Caco-2 (cell line): ENCODE measurements at places on chromosomes 2 and 18. TPM values are rescaled to one million over a fixed set of nuclear protein-coding genes. Genes with fewer than 3 reads are reported as not detected.

ICOS gene
- total RNA-seq = not detected in 2 replicates

CABLES1 gene
- total RNA-seq = 27.2 and 29.5 TPM in 2 replicates

GRCh38 chr2:39264733-39265132 lies 21.0 kb upstream of the CDKL4 start:
- DNase-seq = no peak
- no peak overlapping the region for H3K4me3 ChIP-seq
- H3K27me3 ChIP-seq = no peaks in the 10 kb centered on the region
- H3K4me1 ChIP-seq = no peaks in the 10 kb centered on the region

DNA sequence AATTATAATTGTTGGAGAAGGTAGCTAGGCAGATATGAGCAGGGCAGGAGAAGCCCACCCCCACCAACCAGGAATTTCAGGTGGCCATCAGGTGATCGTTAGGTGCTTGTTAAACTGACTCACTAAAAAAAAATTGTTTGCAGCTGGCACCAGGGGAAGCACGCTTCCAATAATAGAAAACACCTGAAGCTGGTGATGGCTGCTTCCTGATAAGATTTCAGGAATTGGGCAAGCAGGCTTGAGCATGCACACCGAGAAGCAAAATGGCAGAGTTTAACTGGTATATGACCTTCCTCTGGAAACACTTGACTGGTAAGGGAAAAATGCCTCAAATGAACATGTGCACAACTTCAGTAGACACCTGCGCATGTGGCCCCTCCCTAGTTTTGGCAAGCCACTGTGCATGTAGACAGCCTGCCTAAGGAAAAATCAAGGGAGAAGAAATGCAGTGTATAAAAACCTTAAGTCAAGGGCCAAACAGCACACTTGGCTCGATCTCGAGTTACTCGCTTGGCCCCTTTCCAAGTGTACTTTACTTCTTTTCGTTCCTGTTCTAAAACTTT lies 292.8 kb downstream of the CCDC85A start:
- H3K36me3 ChIP-seq = no peaks in the 10 kb centered on the region
- H3K27ac ChIP-seq = no peak overlapping the region
- no peak overlapping the region for H3K4me3 ChIP-seq
- no peaks in the 10 kb centered on the region; the same call in 1 of the 2 replicates for H3K27me3 ChIP-seq
- no peaks in the 10 kb centered on the region for H3K4me1 ChIP-seq
- DNase-seq = no peak

DNA sequence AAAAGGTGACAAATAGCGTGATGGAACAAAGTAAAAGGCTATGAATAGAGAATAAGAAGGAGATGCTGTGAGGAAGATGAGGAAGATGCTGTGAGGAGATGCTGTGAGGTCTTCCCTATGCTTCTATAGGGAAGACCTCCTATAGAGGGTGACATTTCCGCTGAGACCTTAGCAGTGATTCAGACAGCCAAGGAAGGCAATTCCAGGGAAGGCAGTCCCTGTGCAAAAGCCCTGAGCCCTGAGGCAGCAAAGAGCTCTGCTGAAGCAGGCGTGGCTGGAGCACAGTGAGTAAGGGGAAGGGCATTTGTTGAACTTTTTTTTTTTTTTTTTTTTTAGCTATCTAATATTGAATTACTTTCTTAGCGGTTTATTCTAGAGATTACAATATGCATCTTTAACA lies 142.7 kb upstream of the FOSL2 start:
- peak; percentile 83 for DNase-seq
- H3K36me3 ChIP-seq = no peaks in the 10 kb centered on the region; the same call in 1 of the 2 replicates
- no peak overlapping the region for H3K4me3 ChIP-seq
- H3K27ac ChIP-seq = peak overlapping the region; percentile 52

HOXD8 gene
- total RNA-seq = not detected in 2 replicates

RFTN2 gene
- total RNA-seq = 0.18 TPM in 1 of 2 replicates, not detected in the other

CYRIA gene
- total RNA-seq = 0.20 and 0.26 TPM in 2 replicates

- no peaks in the 10 kb centered on the region for H3K36me3 ChIP-seq
- H3K27me3 ChIP-seq = no peaks in the 10 kb centered on the region
- H3K27ac ChIP-seq = no peak overlapping the region
- 0 out of 2 replicates have a peak, but pooled peaks cover 3% of the 10 kb centered on the region for H3K4me1 ChIP-seq
- H3K4me3 ChIP-seq = no peak overlapping the region
- DNase-seq = no peak
These were observed 891.6 kb upstream of the CRIM1 start for GRCh38 chr2:35463805-35464596.

DNA sequence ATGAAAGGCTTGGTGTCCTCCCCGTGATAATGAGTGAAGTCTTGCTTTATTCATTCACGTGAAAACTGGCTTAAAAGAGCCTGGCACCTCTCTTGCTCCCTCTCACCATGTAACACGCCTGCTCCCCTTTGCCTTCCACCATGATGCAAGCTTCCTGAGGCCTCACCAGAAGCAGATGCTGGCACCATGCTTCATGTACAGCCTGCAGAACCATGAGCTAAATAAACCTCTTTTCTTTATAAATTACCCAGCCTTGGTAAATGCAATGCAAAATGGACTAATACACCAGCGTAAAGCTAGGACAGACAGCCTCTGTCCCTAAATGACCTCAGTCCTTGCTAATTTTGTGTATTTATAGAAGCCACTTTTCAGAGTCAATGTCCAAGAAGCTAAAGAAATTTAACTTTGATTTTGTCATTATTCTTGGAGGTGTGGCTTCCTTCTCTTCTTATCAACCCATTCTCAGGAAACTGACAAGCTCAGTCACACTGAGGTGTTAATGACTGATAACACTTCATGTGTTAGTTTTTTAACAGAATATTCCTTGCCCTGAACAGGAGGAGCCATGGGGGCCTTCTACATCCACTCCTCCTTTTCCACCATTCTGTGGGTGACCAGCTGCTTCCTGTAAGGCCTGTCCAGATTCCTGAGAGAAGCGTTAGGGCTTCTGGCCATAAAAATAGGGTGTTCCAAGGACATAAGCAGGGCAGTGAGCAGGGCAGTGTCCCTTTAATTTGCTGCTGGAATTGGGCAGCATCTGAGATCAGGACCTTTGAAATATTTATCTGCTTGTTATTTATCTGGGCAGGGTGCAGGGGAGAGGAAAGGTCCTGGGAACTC lies 38.0 kb upstream of the EPAS1 start:
- no peak overlapping the region for H3K27ac ChIP-seq
- H3K27me3 ChIP-seq = no peaks in the 10 kb centered on the region
- H3K4me3 ChIP-seq = no peak overlapping the region
- no peaks in the 10 kb centered on the region for H3K36me3 ChIP-seq
- no peak for DNase-seq

DNA sequence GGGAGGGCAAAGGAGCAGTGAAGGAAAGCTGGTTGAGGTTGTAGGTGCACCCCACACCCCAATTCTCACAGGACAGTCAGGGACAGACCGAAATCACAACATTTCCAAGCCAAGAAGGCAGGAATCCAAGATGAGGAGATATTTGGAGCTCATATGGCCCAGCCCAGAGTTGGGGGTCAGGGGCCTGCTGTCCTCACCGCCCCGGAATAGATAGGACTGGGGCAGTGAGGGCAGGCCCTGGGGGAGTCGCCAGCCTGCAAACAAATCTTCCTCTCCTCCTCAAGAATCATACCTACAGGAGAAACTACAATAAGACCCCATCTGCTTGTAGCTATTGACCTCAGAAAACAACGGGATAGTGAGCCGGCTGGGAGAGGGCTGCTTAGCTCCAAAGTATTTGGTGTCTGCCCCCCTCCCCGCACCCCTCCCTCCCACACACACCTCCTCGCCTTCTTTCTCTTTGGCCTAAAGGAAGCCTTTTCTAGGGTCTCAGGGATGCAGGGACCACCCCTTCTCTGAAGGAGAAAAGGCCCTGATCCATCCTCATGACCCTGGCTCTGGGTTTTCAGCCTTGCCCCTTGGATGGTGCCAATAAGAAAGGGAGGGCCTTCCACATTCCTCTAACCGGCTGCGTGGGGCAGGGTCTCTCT lies 3.8 kb downstream of the EN1 start:
- no peaks in the 10 kb centered on the region; the same call in 1 of the 2 replicates for H3K27me3 ChIP-seq
- no peak overlapping the region for H3K4me3 ChIP-seq
- no peak for DNase-seq

DNA sequence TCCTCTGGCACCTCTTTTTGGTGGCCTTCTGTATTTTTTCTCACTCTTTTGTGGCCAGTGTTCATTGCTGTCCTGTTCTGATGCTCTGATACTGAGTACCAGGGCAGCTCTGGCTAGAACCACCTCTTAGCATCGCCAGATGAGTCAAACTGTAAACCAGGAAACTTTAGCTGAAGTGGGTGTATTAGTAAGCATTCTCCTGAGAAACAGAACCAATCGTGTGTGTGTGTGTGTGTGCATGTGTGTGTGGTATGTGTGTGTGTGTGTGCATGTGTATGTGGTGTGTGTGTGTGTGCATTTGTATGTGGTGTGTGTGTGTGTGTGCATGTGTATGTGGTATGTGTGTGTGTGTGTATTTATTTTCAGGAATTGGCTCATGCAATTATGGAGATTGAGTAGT lies 166.3 kb upstream of the SKOR2 start:
- no peaks in the 10 kb centered on the region for H3K36me3 ChIP-seq
- H3K4me3 ChIP-seq = no peak overlapping the region
- H3K4me1 ChIP-seq = no peaks in the 10 kb centered on the region
- no peaks in the 10 kb centered on the region for H3K27me3 ChIP-seq
- H3K27ac ChIP-seq = no peak overlapping the region

NYAP2 gene
- total RNA-seq = 0.07 and 0.11 TPM in 2 replicates

- no peak overlapping the region for H3K4me3 ChIP-seq
- no peak overlapping the region for H3K27ac ChIP-seq
- DNase-seq = no peak
- H3K36me3 ChIP-seq = no peaks in the 10 kb centered on the region
These were observed 369.4 kb downstream of the TXNL1 start for GRCh38 chr18:56268952-56269351.

DNA sequence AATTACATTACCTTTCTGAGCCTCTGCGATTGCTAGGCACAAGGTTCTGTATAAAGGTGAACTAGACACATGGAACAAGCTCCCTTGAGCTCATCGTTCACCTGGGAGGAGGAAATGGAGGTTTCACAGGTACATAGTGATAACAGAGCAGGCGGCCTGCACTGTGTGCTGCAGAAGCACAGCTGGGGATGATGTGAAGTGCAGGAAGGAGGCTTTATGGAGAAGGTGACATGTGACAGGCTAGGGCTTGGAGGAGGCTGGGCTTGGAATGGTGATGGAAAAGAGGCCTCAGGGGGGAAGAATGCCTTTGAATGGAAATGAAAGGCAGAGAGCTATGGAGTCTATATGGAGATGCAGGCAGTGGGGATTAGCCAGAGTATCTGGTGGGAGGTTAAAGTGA lies 22.9 kb downstream of the MARCHF4 start:
- H3K27me3 ChIP-seq = peaks cover 3% of the 10 kb centered on the region; the same call in 1 of the 2 replicates
- H3K4me3 ChIP-seq = no peak overlapping the region
- no peaks in the 10 kb centered on the region for H3K4me1 ChIP-seq

DNA sequence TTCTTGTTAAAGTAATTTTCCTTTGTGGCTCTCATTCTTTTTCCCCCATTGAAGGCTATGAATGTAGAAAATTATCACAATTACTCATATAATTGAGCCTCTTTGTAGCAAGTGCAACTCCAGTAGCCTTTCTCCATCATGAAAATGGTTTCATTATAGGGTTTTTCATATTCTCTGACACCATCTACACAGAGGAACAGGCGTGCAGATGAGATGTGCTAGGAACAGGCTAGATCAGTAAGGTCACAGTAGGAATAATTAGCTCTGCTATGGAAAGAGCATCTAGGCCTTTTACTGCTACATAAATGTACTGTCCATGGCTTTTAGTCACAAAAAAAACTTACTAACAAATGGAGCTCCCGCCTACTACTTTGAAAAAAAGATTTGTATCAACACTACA lies 12.6 kb upstream of the DLX1 start:
- no peaks in the 10 kb centered on the region for H3K36me3 ChIP-seq
- no peak for DNase-seq
- H3K4me1 ChIP-seq = no peaks in the 10 kb centered on the region; the same call in 1 of the 2 replicates

HOXD3 gene
- 1.2 and 1.5 TPM in 2 replicates for total RNA-seq

GRCh38 chr2:174827371-174828369 lies 63.4 kb upstream of the CHRNA1 start:
- H3K36me3 ChIP-seq = no peaks in the 10 kb centered on the region
- DNase-seq = no peak
- H3K4me3 ChIP-seq = no peak overlapping the region
- H3K27me3 ChIP-seq = no peaks in the 10 kb centered on the region
